Smooth muscle cell of the umbilical artery (primary cell): ENCODE measurements at places on chromosomes 12 and 14. TPM values are rescaled to one million over a fixed set of nuclear protein-coding genes. Genes with fewer than 3 reads are reported as not detected.

GCH1 gene
- total RNA-seq = 1.6 and 9.5 TPM in 2 replicates

NYNRIN gene
- 1.2 and 3.0 TPM in 2 replicates for total RNA-seq

RNASE1 gene
- total RNA-seq = 0.30 TPM in 1 of 2 replicates, not detected in the other

GLIPR1L1 gene
- total RNA-seq = not detected in 2 replicates
